IMR-90 (cell line): ENCODE measurements at places on chromosomes 5 and 9.

GRCh38 chr5:1971944-1972343 is 89.2 kb upstream of the IRX4 start:
- DNase-seq, result no peak

DNA sequence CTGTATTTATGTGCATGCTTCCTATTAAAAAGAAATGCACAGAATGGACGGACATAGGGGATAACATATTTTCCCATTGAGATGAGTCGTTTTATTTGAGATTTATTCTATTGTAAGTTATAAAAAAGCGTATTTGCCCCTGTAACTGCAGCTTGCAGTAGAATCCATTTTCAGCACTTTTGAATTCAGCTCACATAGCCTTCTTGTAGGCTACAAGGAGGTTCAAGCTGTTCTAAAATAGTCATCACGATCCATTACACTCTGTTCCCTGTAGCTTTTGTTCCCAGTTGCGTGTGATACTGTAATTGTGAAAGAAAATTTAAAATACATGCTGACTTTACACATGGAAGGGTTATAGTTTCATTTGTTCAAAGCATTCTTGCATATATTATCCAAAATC is 40.9 kb upstream of the POC5 start:
- DNase-seq, result no peak

DNA sequence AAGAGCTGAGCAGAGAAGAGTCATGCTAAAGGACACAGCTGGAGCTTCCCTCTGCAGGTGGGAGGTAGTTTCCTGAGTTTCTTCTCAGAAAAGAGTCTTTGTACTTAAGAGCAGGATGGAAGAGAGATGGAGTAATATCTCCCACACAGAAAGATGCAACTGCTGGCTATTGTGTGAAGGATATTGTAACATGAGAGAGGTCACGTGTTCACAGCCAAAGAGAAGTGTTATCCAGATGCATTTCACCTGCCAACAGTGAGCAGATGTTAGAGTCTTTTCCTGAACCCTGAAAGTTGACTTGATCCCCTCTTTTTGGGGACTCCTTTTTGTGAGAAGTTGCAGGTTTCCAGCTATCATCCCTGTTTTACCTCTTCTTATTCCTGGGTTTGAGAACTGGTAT is 14.0 kb upstream of the TRIO start:
- DNase-seq, result no peak

DNA sequence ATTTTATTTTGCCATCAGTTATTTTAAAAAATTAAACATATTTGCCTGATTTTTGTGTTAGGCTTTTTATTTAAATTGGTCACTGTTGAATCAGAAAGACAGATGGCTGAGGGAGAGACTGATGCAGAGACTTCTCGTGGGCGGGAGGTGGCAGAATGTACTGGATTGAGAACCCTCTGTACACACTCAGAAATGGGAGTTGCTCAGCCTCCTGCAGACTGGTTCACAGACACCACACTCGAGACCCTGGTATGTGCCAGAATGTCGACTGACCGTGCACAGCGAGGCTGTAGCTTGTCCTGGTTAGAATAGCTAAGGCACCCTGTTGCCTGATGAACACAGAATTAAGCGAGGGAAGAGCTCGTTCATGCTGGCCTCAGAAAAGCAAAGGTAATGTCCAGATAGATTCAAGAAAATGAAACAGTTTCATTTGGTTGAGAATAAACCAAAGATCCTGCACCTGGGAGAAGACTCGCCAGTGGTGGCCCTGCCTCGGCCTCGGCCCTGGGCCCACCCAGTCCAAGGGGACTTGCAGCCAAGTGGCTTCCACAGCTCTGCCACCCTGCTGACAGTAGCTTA is 71.3 kb upstream of the OTULINL start:
- DNase-seq, result no peak

DNA sequence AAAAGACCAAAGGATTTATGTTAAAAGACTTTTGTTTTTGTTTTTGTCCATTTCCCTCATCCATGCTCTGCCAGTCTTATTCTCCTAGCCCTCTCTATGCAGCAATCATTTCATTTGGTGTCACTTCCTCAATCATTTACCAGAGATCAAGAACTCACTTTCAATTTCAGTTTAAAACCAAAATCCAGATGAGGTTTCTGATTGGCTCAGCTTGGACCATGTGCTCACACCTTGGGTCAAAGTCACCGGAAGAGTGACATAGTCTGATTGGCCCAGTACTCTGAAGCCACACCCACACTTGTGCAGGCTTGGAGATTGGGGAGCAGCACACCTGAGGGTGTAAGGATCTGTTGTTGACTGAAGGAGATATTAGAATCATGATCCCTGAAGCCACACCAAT is 79.6 kb downstream of the TLR4 start:
- DNase-seq, result no peak

- DNase-seq, result peak; percentile 17
Observed at GRCh38 chr5:55724281-55724680, 12.2 kb upstream of the SLC38A9 start.
